ENCODE measurements at places on chromosomes 13 and 19. TPM values are rescaled to one million over a fixed set of nuclear protein-coding genes. Genes with fewer than 3 reads are reported as not detected.
A peak's percentile ranks its signal among the peaks of the same experiment; 100 is the strongest.

Gene KLK5
- not detected for total RNA-seq

Gene DIRAS1
- 13.0 TPM for total RNA-seq

DNA sequence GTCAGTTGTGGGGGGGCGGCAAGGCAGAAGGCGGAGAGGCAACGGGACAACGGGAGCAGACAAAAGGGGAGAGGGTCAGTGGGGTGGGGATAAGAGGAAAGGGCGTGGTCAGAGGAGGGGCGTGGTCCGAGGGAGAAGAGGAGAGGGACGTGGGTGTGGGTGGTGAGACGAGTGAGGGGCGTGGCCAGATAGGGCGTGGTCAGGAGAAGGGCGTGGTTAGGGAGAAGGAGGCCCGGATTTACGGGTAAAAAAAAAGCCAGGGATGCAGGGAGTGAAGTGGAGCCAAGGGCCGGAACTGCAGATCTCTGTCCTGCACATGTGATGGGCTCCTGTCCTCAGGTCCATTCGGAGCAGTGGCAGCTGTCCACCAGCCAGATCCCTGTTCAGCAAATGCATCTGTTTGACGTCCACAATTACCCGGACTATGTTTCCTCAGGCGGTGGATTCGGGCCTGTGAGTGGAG is 21.5 kb downstream of the CPT1C start:
- DNase-seq: peak; percentile 73
- peak overlapping the region; percentile 50 for H3K4me3 ChIP-seq
- peaks cover 32% of the 10 kb centered on the region for H3K36me3 ChIP-seq
- peak overlapping the region; percentile 18 for H3K27ac ChIP-seq

DNA sequence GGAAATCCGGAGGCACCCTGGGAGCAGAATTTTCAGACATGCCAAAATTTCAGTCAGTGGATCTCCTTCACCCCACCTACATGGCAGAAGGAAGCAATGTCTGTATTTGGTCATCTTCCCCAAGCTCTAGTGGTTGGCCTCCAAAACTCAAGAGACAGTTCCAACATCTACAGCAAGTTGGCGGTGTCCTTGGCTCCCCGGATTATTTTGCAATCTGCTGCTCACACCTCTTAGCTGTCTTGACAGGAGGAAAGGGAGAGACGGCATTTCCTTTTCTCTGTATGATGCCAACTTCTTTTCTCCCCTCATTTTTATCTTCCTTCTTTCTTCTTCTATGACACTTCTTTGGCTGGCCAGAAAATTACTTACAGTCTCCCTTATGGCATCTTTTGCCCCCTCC is 159.9 kb downstream of the SUCLA2 start:
- DNase-seq: no peak
- H3K27ac ChIP-seq: no peak overlapping the region
- H3K4me1 ChIP-seq: no peaks in the 10 kb centered on the region
- H3K4me3 ChIP-seq: no peak overlapping the region
- peaks cover 8% of the 10 kb centered on the region for H3K27me3 ChIP-seq
- no peaks in the 10 kb centered on the region for H3K36me3 ChIP-seq

DNA sequence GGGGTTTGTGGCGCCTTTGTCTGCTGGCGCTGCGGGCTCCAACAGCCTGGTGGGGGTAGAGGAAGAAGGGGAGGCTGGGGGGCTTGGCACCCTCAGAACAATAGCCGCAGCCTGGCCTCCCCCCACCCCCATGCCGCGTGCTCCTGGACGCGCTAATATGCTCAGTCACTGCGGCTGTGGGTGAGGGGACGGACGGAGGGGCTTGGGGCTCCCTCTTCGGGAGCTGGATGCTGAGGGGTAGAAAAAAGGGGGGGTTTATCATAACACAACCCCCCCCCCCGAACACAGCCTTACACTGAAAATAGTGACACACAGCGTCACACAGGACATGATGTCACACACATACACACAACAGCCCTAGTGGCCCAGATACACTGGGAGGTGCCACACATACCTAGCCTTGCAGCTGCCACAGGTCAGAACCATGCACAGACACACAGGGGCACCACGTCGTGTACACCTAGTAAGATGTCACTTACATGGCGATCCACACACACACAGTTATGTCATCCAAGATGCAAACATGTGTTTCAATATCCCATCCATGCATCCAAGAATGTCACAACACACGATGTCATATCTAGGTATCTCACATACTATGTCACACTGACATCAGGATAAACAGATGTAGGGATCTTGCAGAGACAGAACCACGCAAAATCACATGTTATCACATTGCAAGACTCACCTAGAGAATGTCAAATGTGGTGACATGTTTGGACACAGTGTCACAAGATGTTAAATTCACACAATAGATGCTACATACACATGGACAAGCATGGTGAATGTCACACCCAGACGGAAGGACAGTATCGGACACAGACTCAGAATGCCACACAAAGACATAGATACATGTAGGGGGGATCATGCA is 806 bp downstream of the MAST1 start:
- H3K4me3 ChIP-seq: peak overlapping the region; percentile 67
- no peak for DNase-seq
- H3K36me3 ChIP-seq: no peaks in the 10 kb centered on the region
- H3K27ac ChIP-seq: no peak overlapping the region

GRCh38 chr13:32381539-32381938 is 46.4 kb downstream of the N4BP2L1 start:
- no peaks in the 10 kb centered on the region for H3K27me3 ChIP-seq
- no peak overlapping the region for H3K4me3 ChIP-seq
- peak; percentile 30 for DNase-seq
- no peak overlapping the region for H3K27ac ChIP-seq
